Stimulated activated CD8-positive, alpha-beta memory T cell treated with anti-CD3 and anti-CD28 coated beads, Interleukin-2, amount 100 ng/mL, for 1 hour (primary cell): ENCODE measurements at places on chromosomes 1 and 21.

DNA sequence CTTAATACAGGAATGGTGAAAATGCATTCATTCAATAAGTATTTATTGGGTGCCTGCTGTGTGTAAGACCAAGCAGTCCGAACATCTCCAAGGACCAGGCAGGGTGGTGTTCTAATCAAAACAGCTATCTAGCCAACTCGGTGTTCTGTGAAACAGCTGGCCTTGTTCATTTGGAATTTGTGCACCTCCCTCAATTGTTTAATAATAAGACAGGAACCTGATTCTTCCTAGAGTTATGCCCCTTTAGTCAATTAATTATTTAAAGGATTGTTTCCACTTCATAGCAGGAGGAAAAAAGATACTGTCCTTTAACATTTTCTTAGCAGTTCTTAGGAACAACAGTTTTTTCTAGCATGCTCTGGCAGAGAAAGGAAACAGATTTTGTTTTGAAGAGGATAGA lies 30.4 kb downstream of the S100A10 start:
- no peak for DNase-seq

DNA sequence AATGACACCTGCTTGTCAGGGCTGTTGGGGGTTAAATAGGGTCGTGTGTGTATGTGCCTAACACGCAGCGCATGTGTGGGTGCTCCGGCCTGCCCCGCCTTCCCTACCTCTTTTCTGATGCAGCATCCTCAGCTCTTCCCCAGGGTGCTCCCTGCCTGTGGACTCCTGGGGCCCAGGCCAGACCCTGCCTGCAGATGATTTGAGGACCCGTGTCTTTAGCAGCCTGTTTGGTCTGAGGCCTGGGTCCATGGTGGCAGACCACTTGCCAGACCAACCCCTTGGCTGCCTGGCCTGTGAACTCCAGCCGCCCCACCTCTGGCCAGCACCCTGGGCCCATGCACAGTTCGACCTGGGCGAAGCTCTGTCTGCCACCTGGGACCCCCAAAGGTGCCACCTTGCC lies 57.0 kb upstream of the SIM2 start:
- no peak for DNase-seq

- no peak for DNase-seq
Observed at GRCh38 chr1:175192111-175192629, 406 bp downstream of the KIAA0040 start.

GRCh38 chr1:66553846-66554245 lies 19.9 kb downstream of the SGIP1 start:
- no peak for DNase-seq

DNA sequence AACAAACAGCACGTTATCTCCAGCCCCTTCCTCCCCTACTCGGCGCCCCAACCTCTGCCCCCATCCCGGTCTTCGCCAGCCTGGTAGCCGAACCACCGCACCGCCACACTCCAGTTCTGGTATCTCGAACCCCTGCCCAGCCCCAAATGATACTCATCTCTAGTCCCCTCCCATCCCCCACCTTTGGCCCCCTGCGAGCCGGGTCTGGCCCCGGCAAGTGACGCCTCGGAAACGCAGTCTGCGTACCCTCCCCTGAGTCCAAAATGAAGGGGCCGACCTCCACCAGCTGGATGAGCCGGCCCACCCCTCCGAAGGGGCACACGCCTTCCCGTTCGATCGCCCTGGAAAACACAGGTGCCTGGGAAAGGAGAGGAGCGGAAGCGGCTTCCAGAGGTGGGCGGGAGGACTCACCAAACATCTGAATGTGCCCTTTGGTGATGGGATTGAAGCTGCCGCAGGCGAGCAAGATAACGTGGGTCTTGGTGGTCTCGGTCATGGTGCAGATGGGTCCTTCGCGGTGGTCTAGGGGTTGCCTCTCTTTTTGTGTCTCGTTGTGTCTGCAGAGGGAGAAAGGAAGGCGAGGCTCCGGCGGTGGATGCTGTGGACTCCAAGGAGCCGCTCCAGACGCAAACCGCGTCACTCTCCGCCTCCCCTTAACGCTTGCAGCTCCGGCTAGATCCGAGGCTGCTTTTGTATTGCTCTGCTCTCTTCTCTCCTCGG lies at the start of gene NMNAT2:
Gene NMNAT2 (minus strand): TSS at position 609 of the 720 bp plus-strand sequence. CDS start 113 bp downstream, at position 496.
- no peak for DNase-seq

- DNase-seq = no peak
Observed at GRCh38 chr1:239977416-239977815, 114.3 kb upstream of the FMN2 start.

DNA sequence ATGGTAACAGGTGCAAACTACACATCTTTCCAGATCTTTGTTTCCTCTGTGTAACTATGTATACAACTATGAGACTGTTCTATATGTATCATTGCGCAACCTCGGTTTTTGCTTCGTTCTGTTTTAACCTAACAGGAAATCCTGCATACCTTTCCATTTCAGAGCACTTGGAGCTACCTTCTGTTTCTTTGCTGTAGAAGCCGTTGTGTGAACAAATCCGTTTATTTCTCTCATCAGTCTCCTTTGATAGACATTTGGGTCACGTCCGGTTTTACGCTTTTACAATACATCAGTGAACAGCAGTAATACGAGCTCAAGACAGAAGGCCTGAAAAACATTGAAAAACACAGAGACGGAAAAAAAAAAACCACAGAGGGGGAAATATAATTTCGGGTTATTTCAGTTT lies 10.5 kb downstream of the ATP5IF1 start:
- DNase-seq = no peak

- no peak for DNase-seq
Observed at GRCh38 chr1:172321451-172321850, 99.0 kb upstream of the C1orf105 start.

DNA sequence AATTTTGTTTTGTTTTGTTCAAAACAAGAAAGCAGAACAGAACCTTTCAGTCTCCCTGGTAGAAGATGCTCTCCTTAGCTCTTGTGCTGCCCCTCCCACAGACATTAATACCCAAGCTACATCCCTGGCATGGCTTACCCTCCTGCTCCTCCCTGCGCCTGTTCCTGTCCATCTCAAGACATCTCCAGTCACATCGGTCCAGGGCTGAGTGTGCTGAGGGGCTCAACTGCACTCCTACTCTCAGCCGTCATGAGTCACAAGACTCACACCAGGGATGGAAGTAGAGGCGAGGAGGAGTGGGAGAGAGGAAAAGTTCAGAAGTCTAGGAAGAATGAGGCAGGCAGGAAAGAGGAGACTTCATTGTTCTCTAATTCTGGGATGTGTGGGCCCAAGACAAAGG lies 9.2 kb upstream of the TACSTD2 start:
- no peak for DNase-seq

DNA sequence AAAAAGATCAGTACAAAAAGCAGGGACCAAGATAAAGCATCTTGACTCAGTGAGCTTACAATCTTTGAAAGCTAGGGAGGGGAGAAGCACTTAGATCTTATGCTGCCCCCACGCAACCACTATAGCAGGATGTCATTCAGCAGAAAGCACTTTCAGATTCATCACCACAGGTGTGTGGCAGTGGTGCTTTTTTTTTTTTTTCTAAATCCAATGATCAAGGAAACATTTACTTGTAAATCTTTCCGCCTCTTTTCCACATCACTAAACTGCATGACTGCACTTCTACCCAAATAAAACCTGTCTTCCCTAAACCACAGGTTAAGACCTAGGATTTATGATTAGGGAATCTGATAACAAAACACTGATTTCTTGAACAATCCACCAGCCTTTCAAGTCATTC lies 154.8 kb downstream of the SLC45A1 start:
- DNase-seq = no peak

GRCh38 chr21:40471103-40471502 lies 375.9 kb downstream of the DSCAM start:
- DNase-seq = no peak

GRCh38 chr1:96634883-96635282 lies 86.7 kb upstream of the PTBP2 start:
- no peak for DNase-seq

- DNase-seq = no peak
Observed at GRCh38 chr1:36365381-36365780, 20.3 kb downstream of the STK40 start.

GRCh38 chr1:28718586-28719331 lies 18.0 kb upstream of the YTHDF2 start:
- no peak for DNase-seq

- DNase-seq = no peak
Observed at GRCh38 chr21:44516828-44517174, 23.2 kb downstream of the KRTAP10-1 start.

DNA sequence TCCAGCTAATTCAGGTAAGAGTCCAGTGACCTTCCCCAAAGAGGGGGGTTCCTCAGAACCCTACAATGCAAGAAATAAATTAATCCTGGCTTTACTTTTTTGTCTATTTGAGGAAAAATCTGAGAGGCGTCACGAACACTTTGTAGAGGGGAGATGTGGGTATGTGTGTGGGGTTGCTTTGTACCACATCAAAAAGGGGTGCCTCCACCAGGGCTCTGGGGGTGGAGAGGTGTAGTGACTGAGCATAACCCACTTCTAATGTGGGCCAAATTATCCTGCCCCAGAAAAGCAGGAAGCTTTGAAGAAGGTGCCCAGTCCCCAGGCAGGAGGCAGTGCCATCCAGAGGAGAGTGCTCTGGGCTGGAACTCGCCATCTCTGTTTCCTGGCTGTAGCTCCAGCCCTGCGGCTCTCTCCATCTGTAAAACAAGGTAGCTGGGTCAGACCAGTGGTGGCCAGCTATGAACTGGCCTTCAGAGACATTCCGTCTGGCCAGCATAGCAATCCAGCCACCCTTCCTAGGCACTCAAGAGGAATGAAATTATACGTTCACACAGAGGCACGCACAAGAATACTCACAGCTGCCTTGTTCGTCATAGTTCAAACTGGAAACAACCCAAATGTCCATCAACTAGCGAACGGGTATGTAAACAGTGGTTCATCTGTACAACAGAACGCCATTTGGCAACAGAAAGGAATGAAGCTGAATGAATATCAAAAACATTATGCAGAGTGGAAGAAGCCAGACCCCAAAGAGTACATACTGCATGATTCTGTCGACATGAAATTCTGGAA lies 45.4 kb upstream of the TNFRSF1B start:
- no peak for DNase-seq

GRCh38 chr1:91499904-91500755 lies 521 bp upstream of the CDC7 start:
- DNase-seq = no peak

DNA sequence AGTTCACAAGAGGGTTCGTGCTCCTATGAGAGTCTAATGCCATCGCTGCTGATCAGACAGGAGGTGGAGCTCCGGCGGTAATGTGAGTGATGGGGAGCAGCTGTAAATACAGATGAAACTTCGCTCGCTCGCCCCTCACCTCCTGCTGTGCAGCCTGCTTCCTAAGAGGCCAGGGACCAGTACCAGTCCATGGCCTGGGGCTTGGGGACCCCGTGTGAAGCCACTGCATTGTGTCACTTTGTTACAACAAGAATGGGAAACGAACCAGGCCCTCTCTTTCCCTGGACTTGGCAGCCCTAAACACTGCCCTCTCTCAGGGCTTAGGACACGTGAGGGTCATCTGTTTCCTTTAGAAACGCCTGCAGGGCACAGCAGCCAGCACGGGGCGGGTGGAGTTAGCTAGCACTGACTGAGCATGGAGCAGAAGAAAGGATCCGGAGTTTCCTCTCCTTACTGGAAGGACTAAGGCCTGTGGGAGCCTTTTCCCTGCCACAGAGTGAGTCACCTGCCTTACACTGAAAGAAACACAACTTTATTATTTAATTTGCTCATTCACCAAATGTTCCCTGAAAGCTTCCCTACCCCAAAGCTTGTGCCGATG lies 185.2 kb upstream of the TMEM51 start:
- DNase-seq = no peak

DNA sequence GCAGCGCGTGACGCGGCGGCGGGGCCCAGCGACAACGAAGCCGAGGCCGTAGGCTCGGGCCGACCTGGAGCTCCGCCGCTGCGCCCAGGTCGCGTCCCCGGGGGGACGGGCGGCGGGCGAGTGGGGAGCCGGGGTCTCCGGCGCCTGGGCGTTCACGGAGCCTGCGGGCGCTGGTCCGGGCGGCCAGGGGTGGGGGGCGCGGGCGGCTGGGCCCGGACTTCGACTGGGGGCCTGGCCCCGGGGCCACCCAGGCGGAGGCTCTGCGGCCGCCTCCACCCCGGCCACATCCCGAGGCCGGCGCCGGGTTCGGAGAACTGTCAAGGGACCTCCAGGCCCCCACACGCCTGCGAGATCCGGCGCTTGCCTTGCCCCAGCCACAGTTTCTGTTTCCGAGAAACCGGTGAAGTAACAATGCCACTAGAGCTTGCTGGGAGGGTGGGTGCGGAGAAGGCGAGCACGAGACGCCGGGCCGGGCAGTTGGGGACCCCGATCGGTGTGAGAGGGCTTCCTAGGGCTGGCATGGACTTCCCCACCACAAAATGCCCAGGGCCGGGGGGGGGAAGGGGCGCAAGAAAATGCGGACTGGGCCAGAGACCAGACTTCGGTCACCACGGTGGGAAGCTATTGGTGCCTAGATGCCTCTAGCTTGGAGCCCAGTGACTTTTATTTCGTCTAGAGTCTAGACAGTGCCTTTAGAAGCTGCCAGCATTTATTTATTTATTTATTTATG lies 501 bp downstream of the FBXO6 start:
- DNase-seq = peak; percentile 30

DNA sequence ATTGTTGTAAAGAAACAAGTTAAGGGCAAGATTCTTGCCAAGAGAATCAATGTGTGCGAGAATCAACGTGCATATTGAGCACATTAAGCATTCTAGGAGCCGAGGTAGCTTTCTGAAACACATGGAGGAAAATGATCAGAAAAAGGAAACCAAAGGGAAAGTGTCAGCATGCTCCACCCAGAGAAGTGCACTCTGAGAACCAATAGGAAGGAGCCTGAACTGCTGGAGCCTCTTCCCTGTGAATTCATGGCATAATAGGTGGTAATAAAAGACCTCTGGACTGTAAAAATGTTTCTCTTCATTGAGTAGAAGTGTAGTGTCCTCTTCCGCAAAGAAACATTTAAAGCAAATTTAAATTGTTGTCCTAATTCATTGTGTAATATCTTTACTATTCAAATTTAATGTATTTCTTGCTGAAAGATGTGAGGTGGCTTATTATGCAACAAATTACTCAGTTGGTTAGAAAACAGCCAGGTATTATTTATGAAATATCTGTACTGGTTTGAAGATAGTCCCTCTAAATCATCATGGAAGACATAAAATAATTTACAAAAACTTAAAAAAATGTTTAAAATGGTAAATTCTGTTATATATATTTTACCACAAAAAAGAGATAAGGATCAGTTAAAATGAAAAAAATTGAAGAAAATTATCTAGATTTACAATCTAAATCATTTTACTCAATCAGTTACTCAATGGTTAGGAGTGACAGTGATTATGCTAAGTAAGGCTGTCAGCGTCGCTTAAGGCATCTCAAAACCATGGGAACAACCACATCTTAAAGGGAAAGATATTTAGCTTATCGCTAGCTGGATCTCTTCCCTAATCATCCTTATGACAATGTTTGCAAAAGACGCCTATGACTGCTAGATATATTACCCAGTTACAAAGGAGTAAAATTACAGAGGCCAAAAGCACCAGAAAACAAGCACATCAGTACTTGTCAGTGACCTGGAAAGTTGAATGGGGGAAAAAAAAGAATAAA lies 31.3 kb downstream of the NVL start:
- no peak for DNase-seq

- no peak for DNase-seq
Observed at GRCh38 chr1:162629077-162629627, 3.1 kb upstream of the DDR2 start.

GRCh38 chr1:54888080-54888733 lies 1.2 kb upstream of the DHCR24 start:
- DNase-seq = no peak

GRCh38 chr1:22817462-22817861 lies 106.8 kb downstream of the EPHB2 start:
- no peak for DNase-seq

- no peak for DNase-seq
Observed at GRCh38 chr1:167977245-167977644, 40.4 kb upstream of the MPC2 start.

GRCh38 chr1:12386130-12386529 lies 156.3 kb downstream of the VPS13D start:
- DNase-seq = no peak
